ENCODE measurements at places on chromosomes 13 and 19. TPM values are rescaled to one million over a fixed set of nuclear protein-coding genes. Genes with fewer than 3 reads are reported as not detected.

The ACER1 gene
- not detected for total RNA-seq

The ZNF575 gene
- not detected for total RNA-seq

- DNase-seq, result no peak
Measured at GRCh38 chr13:34513526-34513925, 428.5 kb upstream of the NBEA start.

The VSTM1 gene
- total RNA-seq, result 0.48 TPM

The LTBP4 gene
- total RNA-seq, result 115 TPM
